Bronchial epithelial cell (primary cell): ENCODE measurements at places on chromosomes 2 and 18. TPM values are rescaled to one million over a fixed set of nuclear protein-coding genes. Genes with fewer than 3 reads are reported as not detected.

GPR155 gene
- 1.3 TPM in 2 replicates for total RNA-seq

TPRKB gene
- 18.6 and 21.1 TPM in 2 replicates for total RNA-seq

COL3A1 gene
- total RNA-seq, result 1.4 and 43.4 TPM in 2 replicates

DDX18 gene
- 50.6 and 74.8 TPM in 2 replicates for total RNA-seq

BUB1 gene
- total RNA-seq, result 1.2 and 1.3 TPM in 2 replicates

CNGA3 gene
- total RNA-seq, result under 0.01 TPM in 1 of 2 replicates, not detected in the other

ERFE gene
- total RNA-seq, result 4.2 and 5.8 TPM in 2 replicates

ACTG2 gene
- total RNA-seq, result not detected in 2 replicates

AGXT gene
- not detected in 2 replicates for total RNA-seq

MAPK4 gene
- under 0.01 TPM in 1 of 2 replicates, not detected in the other for total RNA-seq

GALNT3 gene
- total RNA-seq, result 56.7 and 59.5 TPM in 2 replicates

LRRFIP1 gene
- total RNA-seq, result 115 and 183 TPM in 2 replicates

PDCD1 gene
- not detected in 2 replicates for total RNA-seq

STARD6 gene
- total RNA-seq, result not detected in 2 replicates

AFF3 gene
- total RNA-seq, result 0.13 TPM in 1 of 2 replicates, not detected in the other

PKDCC gene
- total RNA-seq, result 0.38 and 0.79 TPM in 2 replicates

TRPM8 gene
- not detected in 2 replicates for total RNA-seq
